ENCODE measurements at places on chromosomes 2 and 18.

GRCh38 chr2:22999951-23000350, 385.0 kb upstream of the KLHL29 start:
- peak; percentile 25 for DNase-seq

- no peak for DNase-seq
Observed at GRCh38 chr2:201452058-201452921, 750 bp downstream of the STRADB start.

GRCh38 chr2:165877565-165878550, 75.7 kb downstream of the TTC21B start:
- DNase-seq: peak; percentile 40

GRCh38 chr18:35227254-35227653, 13.6 kb upstream of the ZNF397 start:
- DNase-seq: no peak

DNA sequence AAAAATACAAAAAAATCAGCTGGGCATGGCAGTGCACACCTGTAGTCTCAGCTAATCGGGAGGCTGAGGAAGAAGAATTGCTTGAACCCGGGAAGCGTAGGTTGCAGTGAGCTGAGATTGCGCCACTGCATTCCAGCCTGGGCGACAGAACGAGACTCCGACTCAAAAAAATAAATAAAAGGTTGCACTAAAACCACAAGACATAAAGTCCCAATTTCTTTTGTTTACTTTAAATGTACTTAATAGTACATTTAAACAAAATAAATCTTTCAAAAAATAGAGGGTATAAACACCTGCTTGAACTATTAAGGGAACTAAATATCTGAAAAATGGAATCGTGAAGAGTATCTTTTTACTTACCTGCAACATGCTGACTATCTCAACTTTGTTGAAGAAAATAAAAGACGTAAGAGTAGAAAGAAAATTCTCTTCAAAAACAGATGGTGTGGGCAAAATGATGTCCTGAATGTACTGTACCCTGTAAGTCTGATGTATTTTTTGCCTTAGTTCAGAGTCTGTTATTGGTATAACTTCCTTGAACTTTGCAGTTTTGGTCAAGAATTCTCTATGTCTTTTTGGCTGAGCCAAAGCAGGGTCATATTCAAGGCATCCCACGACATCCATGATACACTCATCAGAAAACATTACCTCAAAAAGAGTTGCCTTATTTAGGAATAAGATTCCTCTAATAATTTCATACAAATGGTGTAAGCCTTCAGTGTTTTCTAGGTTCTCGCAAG, 19.2 kb downstream of the PPP4R3B start:
- DNase-seq: no peak

DNA sequence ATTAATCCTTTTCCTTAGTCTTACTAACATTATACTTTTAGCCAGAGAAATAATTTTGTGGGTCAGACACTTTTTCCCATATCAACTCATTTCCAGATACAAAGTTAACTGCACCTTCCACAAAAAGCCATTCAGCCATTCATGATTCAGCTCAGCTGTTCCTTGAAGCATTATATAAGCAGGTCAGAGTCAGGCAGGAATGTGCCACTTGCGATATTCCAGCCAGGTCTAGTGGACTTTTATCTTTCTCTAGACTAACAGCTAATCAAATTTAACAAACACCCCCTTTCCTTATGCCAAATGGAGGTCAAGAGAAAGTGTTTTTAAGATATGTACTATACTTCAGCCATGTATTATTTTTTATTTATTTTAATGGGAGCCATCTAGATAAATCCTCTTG, 75.6 kb upstream of the EPB41L3 start:
- no peak for DNase-seq

GRCh38 chr2:76154981-76155380, 444.3 kb upstream of the GCFC2 start:
- no peak for DNase-seq

GRCh38 chr2:185245806-185246205, 492.8 kb upstream of the FSIP2 start:
- DNase-seq: no peak

DNA sequence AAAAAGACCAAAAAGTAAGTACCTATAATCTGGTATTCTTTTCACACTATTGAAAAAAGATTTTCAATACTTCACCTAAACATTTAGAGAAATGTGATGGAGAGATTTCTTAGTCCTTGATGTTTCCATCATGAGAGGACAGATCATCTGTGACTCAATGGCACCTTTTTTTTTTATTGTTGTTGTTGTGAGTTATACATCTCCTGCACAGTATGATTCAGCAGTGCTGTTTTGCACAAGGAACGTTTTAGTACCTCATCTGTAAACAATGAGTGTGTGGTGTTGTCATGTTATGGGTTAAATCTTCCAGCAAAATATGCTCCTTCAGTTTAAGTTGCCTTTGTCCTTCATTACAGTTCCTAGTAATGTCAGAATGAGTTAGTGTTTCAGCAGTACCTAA, 2.2 kb downstream of the KIAA1328 start:
- DNase-seq: no peak

DNA sequence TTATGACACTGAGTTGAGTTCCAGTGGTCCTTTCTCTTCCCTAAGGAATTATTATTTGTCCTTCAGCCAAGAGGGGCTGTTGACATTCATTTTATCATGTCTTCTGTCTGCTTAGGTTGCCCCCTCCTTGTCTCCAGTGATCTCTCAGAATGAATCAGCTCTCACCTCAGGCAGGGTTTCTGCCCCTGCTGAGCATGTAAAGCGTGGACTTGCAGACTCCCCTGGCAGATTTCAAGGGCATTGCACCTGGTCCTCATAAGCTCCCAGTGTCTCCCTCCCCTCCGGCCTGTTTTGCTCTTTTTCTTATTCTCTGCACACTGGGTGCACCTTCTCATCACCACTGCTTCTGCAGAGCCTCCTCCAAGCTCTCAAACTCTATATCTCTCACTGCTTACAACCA, 188.4 kb downstream of the KCNS3 start:
- no peak for DNase-seq

GRCh38 chr2:216664593-216665034, 30.7 kb downstream of the IGFBP5 start:
- no peak for DNase-seq

DNA sequence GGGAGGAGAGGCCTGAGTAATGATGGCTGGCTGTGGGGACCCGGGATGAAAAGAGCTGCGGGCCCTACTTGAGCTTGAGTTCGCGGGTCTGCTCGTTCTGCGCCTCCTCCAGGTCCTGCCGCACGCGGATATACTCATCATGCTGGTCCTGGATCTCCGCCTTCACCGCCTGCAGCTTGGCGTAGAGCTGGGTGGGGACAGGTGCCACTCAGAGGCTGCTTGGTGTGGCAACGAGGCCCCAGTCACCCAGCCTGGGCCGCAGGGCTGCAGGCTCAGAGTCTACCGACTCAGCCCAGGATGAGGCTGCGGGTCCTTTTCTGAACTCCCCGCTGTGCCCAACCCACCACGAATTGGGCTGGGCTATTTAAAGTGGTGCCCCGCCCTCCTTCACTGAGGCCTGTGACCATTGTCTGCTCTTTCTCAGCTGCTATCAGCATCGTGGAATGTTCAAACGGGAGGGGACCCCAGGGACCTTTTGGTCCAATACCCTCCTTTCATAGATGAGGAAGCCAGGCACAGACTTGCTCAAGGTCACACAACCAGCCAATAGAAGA, 28.0 kb downstream of the KIF3C start:
- DNase-seq: no peak

GRCh38 chr2:51629406-51629805, 597.5 kb upstream of the NRXN1 start:
- DNase-seq: no peak

GRCh38 chr2:196290136-196290535, 118.8 kb upstream of the STK17B start:
- no peak for DNase-seq

GRCh38 chr2:29527947-29528346, 393.4 kb downstream of the ALK start:
- no peak for DNase-seq

DNA sequence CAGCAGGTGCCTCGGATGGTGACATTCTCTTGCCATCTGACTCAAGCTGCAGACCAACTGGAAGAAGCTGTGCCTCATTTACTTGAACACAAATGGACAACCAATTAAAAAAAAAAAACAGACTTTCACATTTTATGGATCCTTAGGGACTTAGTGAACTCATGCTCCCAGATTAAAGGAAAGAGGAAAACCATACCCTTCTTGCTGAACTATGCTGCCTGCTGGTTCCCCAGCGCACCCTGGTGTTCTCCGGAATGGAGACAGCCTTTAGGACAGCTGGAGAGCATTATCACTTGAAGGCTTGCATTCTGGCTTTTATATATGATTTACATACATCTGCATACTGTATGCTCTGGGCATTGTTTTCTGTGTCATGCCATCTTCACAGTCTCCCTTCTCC, 370.7 kb downstream of the SLC4A3 start:
- peak; percentile 21 for DNase-seq

GRCh38 chr2:47346-47725, 1.0 kb upstream of the FAM110C start:
- DNase-seq: peak; percentile 15

GRCh38 chr2:235864302-235864701, 303.9 kb downstream of the GBX2 start:
- DNase-seq: no peak

DNA sequence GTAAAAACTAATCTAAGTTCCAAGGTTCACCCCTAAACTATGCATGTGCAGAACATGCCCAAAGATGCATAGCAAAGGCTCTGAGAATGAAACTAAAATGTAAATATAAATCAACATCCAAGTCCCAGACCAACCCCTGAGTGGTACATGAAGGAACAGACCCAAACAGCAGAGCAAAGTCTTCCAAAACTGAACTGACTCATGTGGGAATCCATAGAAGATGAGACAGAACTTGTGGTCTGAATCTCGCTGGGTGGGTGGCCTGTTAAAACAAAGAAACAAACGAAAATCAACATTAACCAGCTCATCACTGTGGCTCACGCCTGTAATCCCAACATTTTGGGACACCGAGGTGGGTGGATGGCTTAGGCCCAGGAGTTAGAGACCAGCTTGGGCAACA, 29.5 kb upstream of the ATRAID start:
- DNase-seq: peak; percentile 46

DNA sequence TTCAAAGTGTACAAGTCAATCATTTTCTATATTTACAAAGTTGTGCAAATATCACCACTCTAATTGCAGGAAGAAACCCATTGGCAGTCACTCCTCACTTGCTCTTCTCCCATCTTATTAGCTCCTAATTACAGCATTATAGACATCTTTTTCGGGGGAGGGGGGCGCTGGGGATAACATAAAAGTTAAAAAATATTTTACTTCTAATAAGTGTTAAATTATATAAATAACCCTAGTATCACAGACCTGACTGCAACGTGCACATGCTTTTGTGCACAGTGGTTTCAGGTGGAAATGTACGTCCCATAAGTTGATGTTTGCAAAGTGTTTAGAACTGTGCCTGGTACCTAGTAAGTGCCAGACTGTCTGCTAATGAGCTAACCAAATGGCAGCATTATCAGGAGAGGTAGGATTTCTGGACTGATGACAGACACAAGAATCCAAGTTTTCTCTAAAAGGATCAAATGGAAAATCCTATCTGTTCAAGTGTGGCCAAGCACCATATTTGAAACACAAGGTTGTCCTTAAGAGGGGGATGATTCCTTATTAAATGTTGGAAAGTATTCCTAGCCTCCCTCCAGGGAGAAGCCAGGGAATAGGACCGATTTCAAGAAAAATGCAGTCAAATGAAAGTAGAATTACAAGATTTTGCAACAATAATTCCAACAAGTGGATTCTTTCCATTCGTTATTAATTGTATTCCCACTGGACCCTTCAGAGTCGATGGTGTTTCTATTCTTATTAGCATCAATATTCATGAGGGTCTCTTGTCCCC, 70.0 kb downstream of the ACKR3 start:
- no peak for DNase-seq

DNA sequence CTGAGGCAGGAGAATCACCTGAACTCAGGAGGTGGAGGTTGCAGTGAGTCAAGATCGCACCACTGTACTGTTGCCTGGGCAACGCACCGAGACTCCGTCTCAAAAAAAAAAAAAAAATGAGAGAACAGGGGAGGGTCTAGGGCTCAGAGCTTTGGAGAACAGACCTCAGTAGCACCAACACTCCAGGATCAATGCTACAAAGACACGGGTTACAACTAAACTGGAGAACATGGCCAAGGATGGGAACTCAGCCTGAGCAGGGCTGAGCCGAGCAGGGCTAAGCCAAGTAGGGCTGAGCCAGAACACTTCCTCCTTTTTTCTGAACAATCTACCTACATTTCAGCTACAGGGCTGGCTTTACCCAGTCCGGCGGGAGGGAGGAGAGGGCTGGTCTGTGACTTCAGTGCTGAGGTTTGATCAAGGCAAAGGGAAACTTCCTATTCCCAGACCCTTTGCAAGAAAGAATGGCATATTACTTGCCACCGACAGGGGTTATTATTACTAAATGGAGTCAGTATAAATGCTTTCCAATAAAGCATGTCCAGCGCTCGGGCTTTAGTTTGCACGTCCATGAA, 2.9 kb upstream of the CASP8 start:
- DNase-seq: peak; percentile 52

DNA sequence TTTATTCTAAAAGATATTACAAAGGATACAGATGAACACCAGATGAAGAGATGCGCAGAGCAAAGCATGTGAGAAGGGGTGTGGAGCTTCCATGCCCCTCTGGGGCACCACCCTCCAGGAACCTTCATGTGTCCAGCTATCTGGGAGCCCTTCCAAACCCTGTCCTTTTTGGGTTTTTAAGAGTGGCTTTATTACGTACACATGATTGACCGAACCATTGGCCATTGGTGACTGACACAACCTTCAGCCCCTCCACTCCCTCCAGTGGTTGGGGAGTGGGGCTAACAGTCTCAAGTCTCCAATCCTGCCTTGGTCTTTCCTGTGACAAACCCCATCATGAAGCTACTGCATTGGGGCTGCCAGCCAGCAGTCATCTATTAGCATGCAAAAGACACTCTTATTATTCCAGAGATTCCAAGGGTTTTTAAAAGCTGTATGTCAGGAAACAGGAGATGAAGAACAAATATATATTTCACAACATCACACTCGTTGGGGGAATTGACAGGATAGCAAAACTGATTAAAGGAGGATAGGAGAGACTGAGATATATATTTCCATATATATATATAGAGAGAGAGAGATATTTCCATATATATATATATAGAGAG, 19.4 kb downstream of the IL1B start:
- no peak for DNase-seq

DNA sequence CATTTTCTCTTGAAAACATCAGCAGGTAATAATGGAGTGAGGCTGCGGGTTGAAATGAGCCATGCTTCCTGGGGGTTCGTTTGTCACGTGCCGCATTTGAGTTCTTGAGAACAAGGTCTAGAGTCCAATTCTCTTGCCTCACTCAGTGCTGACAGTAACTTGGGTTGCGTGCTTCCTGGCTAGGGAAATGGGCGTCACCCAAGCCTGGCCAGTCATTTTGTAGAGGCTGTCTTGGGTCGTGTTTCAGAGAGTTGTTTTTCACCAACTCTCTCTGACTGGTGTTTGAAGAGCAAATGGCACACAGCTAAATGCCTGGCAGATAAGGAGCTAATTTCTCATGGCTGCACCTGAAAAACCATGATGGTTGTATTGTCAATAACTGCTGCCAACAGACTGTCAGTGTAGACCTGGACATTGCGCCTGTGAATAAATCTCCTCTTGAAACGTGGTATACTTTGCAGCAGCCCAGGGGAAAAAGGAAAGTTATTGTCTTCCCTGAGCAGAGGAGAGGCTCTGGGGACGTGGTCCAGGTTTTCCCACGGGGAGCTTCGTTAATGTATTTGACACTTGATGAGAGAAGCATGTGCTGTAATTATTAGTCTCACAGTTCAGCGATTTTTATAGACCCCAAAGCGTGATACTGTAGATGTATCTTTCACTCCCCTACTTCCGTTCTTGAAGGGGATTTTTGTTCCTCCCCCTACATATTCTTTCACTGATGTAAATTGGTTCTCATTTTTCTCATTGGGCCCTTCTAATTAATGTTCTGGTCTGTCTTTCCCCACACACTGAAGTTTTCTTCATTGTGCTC, 196.0 kb downstream of the FHOD3 start:
- DNase-seq: peak; percentile 76
